Stimulated activated CD8-positive, alpha-beta memory T cell treated with anti-CD3 and anti-CD28 coated beads, Interleukin-7, amount 100 ng/mL, for 4 hours (primary cell): ENCODE measurements at places on chromosomes 1 and 21.

DNA sequence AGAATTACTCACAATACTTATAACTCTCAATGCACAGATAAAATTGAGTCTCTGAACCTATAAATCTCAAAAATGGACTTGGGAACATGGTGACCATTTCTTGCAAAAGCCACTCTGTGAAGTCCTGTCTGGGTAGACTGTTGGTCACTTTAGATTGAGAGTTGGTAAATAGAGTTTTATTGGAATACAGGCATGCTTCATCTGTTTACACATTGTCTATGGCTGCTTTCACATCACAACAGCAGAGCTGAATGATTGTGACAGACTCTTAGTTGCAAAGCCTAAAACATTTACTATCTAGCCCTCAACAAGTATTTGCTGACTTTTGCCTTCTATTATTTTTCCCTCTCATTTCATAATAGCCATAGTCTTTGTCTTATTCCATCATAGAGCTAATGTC is 24.1 kb upstream of the ASPM start:
- DNase-seq = no peak

GRCh38 chr1:232037774-232038388 is 411.3 kb downstream of the DISC1 start:
- DNase-seq = no peak

DNA sequence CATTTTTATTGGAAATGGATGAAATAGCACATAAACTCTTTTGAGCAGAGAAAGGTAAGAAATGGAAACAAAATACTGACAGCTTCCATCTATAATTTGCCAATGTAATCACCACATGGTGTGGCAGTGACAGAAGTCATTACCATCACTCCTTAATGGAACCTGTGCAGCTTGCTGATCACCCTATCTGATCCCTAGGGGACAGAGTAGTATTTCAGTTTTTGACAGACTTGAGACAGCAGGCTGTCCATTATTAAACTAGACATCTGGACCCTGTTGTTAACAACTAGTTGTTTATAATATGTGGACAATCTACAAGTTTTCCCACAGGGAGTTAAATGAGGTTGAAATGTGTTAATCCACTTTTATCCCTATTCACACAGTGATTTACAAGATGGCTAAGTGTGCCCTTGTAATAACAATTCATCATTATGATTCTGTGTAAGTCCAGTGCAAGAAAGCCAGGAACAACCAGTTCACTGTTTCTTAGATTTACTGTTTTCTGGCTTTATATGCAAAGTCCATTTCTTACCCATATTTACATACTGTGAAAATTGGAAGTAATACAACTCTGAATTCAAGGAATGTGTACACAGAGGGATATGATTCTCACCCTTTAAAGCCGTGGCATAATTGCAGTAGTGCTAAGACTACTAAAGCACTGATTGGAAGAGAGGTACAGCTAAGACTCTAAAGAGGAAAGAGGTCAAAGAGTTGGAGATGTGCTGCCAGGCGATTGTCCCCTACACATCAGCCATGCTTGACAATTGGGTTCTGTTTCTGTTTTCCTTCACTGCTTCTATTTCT is 9.1 kb downstream of the KCNT2 start:
- no peak for DNase-seq

DNA sequence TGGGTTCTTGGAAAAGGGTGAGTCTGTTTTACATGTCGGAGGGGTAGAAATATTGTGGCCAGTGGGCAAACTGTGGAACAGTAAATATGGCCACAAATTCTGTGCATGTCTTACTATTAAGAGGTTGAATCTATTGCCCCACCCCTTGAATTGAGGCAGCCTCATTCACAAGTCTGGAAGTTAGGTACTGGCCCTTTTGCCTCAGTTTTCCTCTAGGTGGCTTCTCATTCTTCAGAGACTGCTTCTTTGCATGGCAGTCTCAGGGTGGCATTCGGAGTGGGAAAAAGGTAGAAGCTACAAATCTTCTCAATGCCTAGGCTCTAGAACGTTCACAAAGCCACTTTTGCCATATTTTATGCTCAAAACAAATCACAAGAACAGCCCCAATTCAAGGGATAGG is 57.2 kb downstream of the SLC9C2 start:
- no peak for DNase-seq

DNA sequence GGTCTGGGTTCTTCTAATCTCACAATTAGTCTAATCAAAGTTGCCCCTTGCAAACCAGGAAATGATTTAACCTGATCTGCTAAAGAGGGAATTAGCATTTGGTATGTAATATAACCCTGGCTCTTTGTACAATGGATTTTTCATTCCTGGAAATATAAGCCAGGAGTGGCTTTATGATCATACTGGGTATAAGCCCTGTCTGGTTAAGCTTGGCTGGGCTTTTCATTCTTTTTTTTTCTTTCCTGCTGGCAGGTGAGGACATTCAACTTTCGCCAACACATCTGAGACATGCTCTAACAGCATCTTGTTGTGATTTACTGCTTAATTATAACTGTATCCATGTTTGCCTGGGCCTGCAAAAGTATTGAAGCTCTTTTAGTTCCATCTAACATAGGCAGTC is 20.4 kb upstream of the SDE2 start:
- no peak for DNase-seq

DNA sequence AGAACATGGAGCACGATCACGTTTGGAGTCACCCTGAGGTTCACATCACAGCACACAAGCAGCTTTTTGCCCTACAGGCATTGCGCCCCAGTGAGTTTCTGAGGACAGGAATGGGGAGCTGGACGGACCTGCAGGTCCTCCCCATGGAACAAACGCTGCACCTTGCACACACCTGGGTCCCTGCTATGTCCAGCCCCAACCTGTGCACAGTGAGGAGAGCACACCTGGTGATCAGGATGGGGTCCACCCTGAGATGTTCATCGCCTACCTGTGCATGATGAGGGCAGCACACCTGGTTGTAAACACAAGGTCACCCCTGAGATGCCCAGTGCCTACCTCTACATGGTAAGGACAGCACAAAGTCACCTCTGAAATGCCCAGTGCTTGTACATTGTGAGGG is 45.9 kb downstream of the TCP10L start:
- no peak for DNase-seq

GRCh38 chr1:68370101-68370915 is 79.4 kb downstream of the RPE65 start:
- no peak for DNase-seq

DNA sequence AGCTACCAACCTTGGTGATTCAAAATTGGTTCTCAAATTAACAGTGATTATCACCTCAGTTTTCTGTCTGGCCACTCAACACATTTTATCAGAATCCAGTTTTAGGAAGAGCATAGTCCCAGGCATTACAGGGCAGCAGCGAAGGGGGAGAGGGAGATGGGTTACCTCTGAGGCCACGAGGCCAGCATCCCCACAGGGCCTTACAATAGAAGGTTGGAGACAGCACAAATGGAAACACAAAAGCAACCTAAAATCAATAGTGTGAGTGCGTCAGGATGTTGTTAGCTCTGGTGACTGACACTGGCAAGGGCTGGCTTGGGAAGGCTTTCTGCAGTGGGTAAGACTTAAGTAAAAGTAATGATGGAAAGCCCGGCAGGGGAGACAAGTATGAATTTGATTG is 79.5 kb downstream of the JAK1 start:
- no peak for DNase-seq

- no peak for DNase-seq
Measured at GRCh38 chr1:174165471-174166137, 6.3 kb downstream of the RABGAP1L start.

- no peak for DNase-seq
Measured at GRCh38 chr1:183235503-183235902, 49.4 kb downstream of the LAMC2 start.

DNA sequence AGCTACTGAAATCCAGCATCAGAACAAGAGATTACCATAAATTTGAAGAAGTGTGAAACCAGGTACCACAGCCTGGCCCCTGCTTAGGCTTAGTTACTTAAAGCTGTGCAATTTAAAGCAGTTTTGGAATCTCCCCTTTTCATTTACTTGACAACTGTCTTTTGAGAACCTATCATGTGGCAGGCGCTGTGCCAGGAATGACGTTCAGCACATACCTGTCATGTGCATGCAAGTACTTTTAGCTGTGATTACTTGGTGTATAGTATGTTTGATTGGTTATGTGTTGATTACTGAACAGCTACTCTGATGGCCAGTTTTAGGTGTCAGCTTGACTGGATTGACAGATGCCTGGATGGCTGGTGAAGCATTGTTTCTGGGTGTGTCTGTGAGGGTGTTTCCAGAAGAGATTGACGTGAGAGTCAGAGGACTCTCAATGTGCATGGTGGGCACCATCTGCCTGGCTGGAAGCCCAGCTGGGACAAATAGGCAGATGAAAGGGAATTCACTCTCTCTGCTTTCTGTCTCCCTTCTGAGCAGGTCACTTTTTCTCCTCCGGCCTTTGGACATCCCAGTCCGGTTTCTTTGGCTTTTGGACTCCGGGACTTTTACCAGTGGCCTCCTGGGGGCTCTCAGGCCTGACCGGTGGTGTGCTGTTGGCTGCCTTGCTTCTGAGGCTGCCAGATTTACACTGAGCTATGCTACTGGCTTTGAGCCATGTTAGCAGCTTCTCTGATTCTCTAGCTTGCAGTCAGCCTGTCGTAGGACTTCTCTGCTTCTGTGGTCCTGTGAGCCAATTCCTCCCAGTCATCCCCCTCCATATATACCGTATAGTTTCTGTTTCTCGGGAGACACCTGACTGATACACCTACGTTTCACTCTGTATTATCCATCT is 178.0 kb downstream of the RYR2 start:
- no peak for DNase-seq

- no peak for DNase-seq
Measured at GRCh38 chr1:207938016-207938415, 27.1 kb upstream of the CD34 start.

GRCh38 chr1:92030656-92031107 is 897 bp downstream of the EPHX4 start:
- DNase-seq = no peak

GRCh38 chr1:44924835-44925464 is 61.4 kb downstream of the EIF2B3 start:
- no peak for DNase-seq

GRCh38 chr1:94883691-94884090 is 43.2 kb downstream of the CNN3 start:
- no peak for DNase-seq

- no peak for DNase-seq
Measured at GRCh38 chr1:7589774-7590425, 181.2 kb upstream of the VAMP3 start.

DNA sequence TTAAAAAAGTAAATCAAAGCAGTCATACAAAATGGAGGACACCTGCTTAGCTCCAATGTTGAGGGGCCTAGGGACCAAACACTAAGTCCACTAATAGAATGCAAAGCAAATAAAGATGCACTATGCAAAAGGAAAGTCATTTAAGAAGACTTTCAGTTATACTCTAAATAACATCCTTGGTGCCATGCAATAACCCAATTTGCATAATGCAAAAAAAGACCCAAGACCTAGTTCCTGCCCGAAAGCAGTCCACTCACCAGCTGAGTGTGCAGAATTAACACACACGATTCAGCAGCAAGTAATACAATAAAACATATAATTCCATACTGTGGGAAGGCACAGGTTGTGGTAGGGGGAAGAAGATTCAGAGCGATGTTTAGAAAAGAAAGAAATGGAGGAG is 101.8 kb downstream of the TGFBR3 start:
- no peak for DNase-seq

GRCh38 chr21:46141767-46142581 is 13.4 kb downstream of the FTCD start:
- no peak for DNase-seq

DNA sequence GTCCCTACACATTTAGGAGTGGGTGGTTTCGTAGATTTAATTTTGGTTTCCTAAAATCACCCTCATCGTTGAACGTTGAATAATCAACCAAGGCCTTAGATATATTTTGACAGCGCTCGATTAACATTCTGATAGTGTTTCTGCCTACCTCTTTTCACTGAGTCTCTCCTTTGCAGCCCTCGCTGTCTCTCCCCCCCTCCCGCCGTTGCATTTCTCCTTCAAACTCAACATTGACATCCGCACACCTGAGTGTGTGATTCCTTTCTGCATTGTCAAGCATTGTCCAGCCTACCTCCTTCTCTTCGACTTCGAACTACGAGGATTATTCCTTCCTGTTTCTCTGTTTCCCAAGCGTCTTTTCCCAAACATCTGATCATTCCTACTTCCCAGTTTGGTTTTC is 1.8 kb upstream of the ADAMTS1 start:
- no peak for DNase-seq

GRCh38 chr1:40409467-40409866 is 35.9 kb downstream of the SMAP2 start:
- DNase-seq = no peak

DNA sequence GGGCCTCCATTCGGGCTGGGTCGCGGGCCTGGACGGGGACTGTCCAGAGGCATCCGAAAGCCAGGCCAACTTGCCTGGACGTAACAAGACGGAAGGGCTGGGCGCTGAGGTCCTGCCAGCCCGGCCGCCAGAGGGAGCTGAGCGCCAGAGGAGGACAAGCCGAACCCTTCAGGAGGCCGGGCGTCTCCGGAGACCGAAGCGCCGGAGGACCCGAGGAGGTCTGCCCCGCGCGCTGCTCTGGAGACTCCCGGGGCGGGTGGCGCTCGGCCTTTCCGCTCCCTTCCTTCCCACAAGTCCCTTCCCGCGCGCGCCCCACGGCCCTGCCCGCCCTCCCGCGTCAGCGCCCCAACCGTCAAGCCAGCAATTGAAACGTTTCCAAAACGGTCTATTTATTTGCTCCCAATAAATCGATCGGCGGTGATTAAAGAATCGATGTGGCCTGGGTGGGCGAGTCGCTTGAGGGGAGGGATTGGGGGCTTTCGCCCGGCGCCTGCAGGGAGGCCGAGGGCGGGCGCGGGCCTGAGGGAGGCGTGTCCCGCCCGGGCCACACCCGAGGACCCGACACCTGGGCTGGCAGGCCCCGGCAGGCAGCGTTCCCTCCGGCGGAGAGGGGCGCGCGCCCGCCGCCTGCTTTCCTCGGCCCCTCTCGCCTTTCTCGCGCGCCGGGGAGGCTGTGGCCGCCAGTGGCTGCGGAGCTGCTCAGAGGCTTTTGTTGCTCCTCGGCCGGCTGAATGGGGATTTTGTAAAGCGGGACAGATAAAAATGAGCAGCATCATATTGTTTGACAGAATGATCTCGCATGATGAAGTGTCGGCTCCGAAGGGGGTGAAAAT is 5.2 kb upstream of the FOXD3 start:
- DNase-seq = no peak

DNA sequence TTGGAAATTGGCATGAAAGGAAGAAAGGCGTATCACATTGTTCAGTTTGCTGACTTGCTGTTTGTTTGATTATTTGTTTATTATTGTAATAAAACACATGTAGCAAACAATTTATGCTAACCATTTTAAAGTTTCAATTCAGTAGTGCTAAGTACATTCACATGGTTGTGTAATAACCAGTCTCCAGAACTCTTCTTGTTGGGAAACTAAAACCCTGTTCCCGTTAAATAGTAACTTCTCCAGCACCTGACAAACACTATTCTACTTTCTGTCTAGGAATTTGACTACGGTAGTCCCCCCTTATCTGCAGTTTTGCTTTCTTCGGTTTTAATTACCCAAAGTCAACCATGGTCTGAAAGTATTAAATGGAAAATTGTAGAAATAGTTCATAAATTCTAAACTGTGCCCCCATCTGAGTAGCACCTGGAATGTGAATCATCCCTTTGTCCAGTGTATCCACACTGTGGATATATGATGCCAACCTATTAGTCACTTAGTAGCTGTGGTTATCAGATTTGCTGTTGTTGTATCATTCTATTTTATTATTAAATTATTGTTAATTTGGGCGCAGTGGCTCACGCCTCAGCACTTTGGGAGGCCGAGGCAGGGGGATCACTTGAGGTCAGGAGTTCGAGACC is 5.5 kb downstream of the MORC3 start:
- DNase-seq = no peak

GRCh38 chr1:229227298-229227919 is 43.5 kb upstream of the RAB4A start:
- DNase-seq = peak; percentile 67
